ENCODE measurements at places on chromosomes 2 and 18. TPM values are rescaled to one million over a fixed set of nuclear protein-coding genes. Genes with fewer than 3 reads are reported as not detected.

DNA sequence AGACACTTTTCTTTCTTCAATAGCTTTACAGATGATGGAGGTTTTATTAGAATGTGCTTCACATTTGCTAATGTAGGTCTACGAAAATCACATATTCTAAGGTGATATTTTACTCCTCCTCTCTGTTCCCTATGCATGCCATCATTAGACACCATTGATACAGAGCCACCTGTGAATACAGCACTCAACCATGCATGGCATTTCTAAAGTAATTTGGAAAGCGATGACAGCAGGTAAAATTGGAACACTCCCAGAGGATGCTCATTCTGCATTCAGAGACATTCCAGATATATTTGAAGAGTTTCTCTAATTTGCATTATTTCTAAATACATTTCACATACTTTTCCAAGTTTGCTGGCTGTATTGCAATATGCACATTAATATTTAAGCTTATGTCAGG, 65.3 kb upstream of the RIT2 start:
- DNase-seq, result no peak

DNA sequence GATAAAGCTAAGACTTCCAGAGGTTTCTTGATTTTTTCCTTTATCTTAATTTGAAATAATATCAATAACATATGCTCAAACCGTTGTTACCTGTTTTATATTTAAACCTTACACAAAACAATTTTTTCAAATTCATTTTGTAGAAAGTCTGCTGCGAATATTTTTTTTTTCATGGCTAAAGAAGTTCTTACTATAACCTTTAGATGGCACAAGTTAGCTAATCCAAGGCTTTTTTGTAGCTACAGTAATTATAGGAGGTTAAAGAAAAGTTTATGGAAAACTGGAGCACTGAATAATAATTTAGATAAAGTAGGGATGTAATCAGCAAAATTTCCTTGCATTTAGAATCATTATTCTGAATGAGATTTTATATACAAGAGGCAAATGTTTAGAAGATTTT, 78.0 kb upstream of the PNPT1 start:
- DNase-seq, result no peak

Gene SLC14A1
- total RNA-seq, result not detected

DNA sequence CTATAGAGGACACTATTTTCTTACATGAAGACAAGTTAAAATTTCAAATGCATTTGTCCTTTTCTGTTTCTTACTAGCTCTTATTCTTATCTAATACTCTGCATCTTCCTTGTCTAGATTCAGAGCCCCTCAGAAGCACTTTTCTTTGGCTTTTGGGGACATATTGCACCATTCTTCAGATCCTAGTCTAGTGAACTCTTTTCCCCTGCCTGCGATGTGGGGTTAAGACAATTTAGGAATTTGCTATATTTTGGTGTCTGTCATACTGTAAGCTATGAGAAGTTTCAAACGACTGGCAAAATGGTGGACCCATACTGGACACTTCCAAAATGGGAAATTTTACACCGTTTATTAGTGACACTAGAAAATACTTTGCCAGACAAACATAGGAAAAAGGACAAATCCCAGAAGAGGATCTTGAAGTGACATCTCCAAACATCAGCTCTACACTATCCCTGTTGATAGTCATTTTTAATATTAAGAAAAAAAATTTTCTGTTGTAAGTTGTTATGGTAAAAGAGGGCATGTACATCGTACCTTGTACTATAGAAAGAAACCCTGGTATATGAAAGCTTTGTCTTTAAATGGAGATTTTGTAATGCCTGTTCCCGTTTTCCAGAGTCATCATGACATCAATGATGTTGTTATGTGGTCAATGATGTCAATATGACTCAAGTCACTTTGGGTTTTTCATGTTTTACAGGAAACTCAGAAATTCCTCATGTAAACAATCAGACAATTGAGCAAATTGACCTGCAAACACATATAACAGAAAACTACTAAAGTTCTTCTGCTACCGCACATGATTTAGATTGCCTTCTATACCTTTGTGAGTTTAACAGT, 4.4 kb upstream of the KYNU start:
- DNase-seq, result no peak

GRCh38 chr2:224820283-224820991, 104.3 kb upstream of the CCDC195 start:
- DNase-seq, result no peak

DNA sequence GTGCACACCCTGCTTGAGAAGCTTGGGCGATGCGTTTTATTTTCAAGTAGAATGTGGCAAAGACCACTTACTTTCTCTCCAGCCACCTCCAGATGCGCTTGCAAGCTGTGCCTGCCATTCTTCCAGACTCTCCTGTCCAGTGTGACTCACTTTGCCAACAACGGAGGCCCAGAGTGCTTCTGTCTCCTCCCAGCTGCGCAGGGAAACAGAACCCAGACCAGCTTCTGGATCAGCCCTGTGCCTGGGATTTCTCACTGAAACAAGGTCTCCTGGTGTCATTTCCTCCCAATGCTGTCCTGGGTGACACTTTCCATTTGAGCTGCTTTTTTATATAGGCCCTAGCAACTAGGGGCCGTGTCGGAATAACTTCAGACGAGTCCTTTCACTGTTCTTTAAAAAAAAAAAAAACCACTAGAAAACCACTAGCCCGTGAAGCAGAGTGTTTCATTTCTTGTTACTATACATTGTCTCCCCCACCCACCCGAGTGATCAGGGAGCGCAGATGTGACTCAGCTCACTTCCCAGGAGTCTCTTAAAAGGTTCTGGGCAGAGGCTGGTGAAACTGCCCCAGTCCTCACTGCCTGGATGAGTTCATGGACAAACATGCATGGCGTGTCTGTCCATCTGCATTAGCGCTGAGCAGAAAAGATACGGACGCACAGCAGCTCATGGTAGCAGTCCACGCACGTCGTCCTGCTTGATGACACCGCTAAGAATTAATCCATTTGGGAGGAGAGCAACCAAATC, 25.3 kb upstream of the RPL31 start:
- DNase-seq, result peak; percentile 52

Gene GPR75
- total RNA-seq, result 4.5 TPM

DNA sequence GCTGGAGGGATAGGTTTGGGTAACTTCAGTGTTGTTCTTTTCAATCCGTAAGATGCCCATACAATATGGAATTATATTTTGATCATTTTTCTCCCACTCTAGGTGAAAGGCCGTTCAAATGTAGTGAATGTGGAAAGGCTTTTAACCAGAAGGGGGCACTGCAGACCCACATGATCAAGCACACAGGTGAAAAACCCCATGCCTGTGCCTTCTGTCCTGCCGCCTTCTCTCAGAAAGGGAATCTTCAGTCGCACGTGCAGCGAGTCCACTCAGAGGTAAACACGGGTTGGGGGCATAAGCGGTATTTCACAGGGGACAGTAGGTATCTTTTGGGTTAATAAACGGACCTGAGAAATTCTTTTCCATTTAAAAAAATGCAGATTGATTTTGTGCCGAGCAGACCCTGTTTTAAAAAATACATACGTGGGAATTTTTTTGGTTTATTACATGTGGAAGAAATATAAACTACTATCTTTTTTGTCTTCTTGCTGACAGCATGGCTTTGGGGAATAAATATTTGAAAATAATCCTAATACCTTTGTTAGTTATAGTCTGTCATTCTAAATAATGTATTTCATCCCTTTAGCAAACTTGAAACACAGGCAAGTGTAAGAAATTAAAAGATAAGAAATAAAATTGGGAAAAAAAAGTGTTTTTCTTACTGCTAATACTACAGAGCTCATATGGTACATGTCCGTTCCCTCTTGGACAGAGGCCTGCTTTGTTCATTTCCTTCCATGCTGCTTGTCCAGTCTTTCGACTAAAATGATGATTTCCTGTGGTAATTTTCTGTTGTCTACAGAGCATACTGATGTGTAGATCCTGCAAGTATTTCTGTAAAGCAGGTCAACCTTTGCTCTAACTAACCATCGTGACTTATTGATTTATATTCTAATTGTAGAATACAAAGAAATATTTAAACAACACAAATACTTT, 53.3 kb downstream of the ZNF236 start:
- peak; percentile 34 for DNase-seq

GRCh38 chr2:105383432-105384166, 15.3 kb downstream of the FHL2 start:
- DNase-seq, result no peak

Gene STRADB
- total RNA-seq, result 23.4 TPM

GRCh38 chr18:25365242-25365641, 13.3 kb upstream of the ZNF521 start:
- DNase-seq, result no peak

- no peak for DNase-seq
Measured at GRCh38 chr2:184654945-184655344, 56.6 kb downstream of the ZNF804A start.

Gene BMP10
- total RNA-seq, result not detected

DNA sequence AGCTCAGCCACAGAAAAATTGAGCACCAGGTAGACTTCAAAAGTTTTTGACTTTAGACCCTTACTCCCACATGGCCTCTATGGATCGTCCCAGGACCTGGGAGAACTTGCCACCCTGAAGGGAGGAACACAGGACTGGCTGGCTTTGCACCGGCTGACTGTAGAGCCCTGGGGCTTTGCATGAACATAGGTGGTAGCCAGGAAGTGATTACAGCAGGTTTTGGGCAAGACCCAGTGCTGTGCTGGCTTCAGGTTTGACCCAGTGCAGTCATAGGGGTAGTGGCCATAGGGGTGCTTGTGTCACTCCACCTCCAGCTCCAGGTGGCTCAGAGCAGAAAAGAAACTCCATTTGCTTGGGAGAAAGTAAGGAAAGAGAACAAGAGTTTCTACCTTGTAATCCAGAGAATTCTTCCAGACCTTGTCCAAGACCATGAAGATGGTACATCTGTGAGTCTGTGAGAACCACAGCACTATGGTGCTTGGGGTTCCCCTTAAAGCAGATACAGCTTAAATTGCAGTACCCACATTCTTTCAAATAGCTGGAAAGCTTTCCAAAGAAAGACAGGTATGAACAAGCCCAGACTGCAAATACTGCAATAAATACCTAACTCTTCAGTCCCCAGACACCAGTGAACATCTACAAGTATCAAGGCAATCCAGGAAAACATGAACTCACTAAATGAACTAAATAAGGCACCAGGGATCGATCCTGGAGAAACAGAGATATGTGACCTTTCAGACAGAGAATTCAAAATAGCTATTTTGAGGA, 13.0 kb upstream of the SESTD1 start:
- no peak for DNase-seq
